ENCODE measurements at places on chromosomes 1 and 21.

DNA sequence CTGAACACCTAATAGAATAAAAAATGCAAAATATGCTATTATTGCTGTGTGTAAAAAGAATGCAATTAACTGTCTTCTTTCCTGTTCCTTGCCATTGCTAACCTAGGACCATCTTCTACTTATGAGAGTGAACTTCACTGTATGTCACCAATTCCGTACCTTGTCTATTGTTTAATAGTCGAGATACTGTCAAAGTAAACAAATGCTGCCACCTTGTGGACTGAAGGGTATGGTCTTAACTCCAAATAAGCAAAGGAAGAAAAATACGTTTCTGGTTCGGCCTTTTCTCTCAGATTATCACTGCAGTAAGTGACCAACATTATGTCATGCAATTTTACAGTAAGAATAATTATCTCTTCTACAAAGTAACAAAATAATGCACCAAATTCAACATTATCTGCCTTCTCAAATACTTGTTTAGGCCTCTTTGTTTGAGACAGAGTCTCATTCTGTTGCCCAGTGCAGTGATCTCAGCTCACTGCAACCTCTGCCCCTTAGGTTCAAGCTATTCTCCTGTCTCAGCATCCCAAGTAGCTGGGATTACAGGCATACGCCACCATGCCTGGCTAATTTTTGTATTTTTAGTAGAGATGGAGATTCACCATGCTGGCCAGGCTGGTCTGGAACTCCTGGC, 133.4 kb downstream of the COP1 start:
- peak; percentile 61 for ATAC-seq

DNA sequence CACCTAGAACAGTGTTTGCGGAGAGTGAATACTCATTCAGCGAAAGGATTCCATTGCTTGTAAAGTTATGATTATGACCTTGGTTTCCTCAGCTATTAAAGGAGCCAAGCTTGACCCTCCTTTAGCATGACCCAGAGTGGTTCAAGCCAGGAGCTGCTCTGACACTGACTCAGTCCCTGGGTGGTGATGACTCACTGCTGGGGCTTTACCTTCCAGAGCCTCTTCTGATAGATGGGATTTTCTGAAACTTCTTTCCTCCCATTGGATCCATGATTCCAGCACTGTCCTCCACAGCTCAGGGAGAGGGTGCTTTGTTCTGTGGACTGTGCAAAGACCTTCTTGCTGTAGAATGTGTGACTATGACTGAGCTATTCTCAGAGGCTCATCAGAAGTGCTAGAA, 77.4 kb downstream of the S1PR1 start:
- ATAC-seq = peak; percentile 53

DNA sequence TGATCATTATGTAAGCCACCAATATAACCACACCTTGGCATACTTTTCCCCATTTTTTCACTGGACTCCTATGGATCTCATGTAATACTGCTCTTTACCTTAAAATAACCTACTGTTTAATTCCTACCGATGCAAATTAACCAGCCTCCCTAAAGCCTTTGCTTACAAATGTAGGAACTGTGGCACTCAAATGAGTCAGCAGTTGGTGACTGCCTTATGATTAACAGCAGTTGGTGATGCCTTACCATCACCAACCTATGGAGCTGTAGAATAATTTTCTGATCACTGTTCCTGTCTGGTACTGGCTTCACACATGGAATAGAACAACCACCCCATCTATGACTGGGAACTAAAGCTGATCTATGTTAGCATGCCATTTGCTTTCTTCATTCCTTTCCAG, 7.8 kb upstream of the NUDT17 start:
- peak; percentile 35 for ATAC-seq

DNA sequence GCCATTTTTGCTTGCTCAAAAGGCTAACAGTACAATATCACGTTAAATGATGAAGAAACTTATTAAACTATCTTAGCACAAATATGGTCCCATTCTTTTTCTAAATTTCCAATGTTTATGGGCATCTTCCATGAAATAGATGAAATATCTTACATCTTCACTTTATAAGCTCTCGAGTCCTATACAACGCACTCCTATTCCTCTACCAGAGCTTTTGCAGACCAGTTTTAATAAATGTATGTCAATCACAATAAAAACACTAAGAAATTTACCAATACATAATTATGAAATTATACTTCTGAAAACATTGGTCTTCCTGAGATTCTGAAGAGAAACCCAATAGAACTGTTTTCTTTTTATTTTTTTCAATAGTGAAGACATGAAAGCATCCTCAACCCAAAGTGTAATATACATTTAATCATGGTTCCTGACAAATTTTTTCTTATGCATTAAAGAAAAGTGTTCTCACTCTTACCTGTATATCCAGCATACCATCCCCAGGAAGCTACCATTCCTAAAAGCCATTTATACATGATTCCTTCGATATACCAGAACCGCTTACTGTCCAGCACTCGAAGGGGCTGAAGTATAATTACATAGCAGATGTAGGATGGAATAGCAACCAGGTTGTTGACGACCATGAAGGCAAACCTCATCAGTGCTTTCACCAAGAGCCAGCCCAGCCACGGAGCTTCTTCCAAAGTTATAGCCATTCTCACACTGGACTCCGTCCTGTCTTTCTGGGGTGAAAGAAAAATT, 1.8 kb downstream of the LPGAT1 start:
- ATAC-seq = no peak

- no peak for ATAC-seq
Observed at GRCh38 chr1:9836632-9836960, 12.8 kb upstream of the CLSTN1 start.

DNA sequence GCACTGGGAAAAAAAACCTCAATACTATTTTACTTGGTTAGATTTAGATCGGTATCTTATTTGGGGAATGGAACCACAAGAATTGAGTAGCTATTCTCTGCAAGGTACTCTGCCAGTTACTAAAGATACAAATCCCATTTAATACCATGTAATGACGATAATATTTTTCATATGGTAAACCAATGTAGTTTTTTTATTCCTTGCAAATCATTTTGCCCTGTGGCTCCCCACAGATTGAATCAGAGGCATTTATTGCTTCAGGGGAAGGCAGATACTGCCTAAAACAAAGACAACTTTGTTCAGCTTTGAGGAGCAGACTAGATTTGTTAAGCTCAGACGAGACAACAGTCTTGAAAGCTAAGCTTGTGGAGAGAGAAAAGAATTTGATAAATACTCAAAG, 226.7 kb upstream of the RUNX1 start:
- ATAC-seq = no peak

DNA sequence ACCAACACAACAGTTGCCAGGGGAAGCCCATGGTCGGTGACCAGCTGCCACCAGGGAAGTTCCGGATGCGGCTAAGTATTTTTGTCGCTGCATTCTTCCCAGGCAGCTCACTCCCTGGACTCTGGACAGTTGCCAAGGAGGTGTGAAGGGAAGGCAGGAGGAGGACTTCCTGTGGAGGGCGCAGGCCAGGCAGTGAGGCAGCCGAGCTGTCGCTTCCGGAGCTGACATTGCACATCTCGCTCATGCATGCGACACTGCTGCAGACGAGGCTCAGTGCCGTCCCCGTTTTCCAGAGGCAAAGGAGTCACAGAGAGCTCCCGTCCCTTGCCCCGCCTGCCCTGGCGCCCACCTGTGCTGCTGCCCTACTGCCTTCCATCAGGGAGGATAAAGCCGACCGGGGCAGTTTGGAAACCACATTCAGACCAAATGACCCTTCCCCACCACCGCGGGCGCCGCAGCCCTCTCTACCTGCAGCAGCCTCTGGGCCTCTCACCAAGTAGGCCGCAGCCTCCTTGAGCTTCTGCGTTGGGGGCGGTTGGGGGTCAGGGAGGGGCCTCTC, 81.4 kb downstream of the NENF start:
- no peak for ATAC-seq

- ATAC-seq = no peak
Observed at GRCh38 chr1:185152187-185152767, 4.5 kb downstream of the TRMT1L start.

DNA sequence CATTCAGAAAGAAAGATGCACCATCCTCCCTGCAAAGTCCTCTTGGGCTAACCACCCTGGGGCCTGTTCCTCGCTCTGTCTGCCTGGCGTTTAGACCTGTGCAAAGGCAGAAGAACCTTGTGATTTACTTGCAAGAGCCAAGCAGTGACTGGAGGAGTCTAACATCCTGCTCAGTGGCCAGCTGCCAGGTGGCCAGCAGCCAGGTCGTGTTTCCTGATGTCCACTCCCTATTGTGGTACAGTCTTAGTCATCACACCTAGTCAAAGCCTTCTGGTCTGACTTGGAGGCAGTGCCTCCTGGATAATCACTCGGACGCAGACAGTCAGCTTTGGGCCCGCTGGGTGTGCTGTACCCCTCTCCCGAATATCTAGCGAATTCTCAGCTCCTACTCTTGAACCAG, 118.1 kb downstream of the PGBD5 start:
- peak; percentile 87 for ATAC-seq

GRCh38 chr1:6012529-6013318, 20.5 kb upstream of the NPHP4 start:
- ATAC-seq = no peak

DNA sequence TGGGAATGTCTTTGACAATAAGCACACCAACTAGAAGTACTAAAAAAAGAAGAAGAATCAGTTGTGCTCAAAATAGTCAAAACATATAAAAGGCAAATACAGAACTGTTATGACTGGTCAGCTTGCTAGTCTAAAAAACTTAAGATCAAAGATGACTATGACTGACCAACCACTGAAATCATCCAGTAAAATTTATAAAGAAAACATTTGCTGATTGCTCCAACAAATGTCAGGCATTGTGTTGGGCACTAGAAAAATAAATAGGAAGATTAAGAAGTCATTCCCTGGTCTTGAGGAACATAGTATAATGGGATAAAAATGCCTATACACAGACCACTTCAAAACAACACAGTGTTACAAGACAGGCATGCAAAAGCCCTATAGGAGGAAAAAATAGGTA, 9.3 kb upstream of the ANGPTL3 start:
- ATAC-seq = no peak

DNA sequence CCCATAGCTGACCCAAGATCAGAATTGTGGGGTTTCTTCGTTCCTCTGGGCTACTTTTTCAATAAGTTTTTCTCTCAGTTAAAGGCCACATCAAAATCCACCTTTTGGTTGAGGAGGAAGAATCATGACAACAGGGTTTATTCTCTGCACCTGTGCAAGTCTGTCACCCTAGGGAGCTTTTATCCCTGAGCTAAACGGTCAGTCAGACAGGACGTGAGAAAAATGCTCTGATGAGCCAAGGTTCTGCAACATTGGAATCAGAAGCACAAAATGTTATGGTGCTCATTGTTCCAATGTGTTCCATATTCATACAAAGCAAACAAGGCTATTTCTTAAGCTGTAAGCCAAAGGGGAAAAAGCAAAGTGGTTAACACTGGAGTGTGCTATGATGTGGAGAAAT, 7.4 kb upstream of the ERICH3 start:
- ATAC-seq = no peak

GRCh38 chr1:168472223-168472622, 71.6 kb downstream of the XCL2 start:
- no peak for ATAC-seq

DNA sequence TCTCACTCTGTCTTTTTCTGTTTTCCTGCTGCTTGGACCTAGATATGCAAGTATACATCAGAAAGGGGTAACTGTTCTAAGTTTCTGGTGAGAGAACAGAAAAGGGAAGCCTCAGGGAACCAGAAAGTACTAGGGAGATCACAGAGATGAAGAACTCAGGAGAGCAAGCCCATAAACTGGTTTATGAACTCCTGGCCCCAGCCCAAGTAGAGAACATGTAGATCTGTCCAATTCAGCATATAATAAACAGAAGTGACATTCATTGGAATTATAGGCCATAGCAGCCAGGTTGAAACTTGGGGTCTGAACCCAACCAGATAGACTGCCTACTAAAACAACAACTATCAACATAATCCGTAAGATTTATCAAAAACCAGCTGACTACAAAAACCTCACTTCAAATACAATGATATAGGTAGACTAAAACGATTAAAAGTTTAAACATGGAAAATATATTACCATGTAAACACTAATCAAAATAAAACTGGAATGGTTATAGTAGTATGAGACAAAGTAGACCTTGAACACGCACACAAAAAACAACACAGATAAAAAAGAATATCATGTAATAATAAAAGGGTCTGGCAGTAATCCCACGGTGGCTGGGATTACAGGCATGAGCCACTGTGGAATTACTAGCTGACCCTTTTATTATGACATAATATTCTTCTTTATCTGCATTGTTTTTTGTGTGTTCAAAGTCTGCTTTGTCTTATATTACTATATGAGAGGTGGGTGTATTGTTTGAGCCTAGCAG, 65.0 kb downstream of the ZSWIM5 start:
- ATAC-seq = no peak

- ATAC-seq = no peak
Observed at GRCh38 chr1:28197682-28198415, 21.4 kb upstream of the PTAFR start.

- peak; percentile 68 for ATAC-seq
Observed at GRCh38 chr1:155012026-155012546, 9.5 kb downstream of the ZBTB7B start.

DNA sequence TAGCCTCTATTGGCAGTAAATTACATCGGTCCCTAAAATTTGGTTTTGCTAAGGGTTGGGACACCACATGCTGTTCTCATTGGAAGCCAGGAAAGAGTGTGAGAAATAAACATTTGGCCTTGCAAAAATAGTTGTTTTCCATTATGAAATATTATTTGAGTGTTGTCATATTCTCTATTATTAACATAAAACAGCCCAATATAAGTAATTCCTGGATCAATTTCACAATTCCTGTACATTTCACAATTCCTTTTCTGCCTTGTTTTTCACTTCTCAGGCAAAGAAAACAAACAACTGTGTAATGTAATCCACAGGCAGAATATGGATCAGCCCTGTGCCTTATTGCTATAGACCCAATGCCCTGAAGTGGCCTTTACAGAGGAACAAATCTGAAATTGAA, 40.5 kb downstream of the C1orf87 start:
- ATAC-seq = no peak

Measured in esophagus mucosa (tissue), 1 donor.